ENCODE measurements at places on chromosomes 13 and 19.

- no peak for DNase-seq
Measured at GRCh38 chr13:74755065-74755464, 620.9 kb upstream of the KLF12 start.

GRCh38 chr13:52938065-52938464 is 89.6 kb upstream of the PCDH8 start:
- DNase-seq: no peak

DNA sequence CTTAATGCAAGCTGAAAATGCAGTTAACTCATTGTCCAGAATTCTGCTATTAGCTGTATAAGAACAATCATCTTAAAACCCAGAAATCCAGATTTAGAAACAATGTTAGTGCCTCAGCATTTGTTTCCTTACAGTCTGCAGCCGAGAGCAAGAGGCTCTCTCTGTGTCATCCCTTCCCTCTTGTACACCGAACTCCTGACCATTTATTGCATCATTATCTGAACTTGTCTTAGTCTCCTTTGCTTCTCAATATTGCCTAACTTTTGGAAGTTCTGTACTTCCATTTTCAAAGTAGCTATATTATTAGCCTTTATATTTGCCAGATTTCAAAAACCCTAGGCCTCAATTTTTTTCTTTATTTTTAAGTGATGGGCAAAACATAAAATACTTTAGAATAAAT is 27.1 kb downstream of the RNASEH2B start:
- no peak for DNase-seq

GRCh38 chr19:39997638-39998216 is 867 bp downstream of the ZNF546 start:
- DNase-seq: no peak

DNA sequence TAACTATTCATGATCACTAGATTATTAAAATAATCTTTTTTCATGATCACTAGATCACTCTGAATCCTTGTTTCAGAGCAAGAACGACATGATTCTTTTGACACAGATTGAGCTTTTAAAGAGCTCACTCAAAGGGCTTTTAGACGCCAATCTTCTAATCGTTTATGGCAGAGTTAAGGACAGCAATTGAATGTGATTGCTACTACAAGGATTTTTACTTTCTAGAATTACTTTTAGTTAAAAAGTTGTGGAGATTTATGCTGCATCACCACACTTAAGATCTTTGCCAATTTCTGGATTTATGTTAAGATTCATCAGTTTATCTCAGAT is 1.3 kb downstream of the EXOSC8 start:
- DNase-seq: no peak

DNA sequence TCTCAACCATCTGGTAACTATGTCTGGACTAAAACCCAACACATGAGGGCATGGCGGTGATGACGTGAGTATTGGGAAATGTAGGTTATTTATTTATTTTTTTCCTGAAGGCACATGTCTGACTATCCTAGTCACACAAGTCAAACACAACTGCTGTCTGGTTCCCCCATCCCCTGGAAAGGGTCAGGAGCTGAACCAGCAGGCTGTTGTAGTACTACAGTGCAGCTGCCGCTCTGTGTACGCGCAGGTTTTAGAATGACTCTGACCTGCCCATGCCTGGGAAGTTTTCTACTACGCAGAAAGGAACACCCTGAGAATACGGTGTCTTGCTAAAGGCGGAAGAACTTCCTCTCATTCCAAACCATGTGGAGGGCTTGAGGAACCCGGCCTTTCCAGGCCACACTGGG is 1.2 kb downstream of the SLC7A1 start:
- no peak for DNase-seq

Data from sciatic nerve (tissue), 2 donors.